Naive thymus-derived CD8-positive, alpha-beta T cell (primary cell): ENCODE measurements at places on chromosomes 1 and 21.

DNA sequence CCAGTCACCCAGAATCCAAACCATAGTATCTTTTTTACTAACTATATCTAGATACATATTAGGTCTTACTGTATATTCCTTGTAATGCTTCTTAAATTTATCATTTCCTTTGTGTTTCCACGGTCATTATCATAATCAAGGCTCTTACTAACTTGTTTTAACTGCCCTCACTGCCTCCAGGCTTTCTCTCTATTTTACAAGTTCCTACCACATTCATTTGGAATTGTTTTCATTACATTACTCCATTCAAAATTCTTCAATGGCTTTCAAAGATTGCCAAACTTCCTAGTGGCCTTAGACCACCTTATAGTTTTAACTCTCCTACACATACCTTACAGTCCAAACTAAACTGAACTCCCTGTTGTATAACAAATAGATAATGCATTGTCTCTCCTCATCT is 6.3 kb downstream of the HFM1 start:
- no peak for DNase-seq

DNA sequence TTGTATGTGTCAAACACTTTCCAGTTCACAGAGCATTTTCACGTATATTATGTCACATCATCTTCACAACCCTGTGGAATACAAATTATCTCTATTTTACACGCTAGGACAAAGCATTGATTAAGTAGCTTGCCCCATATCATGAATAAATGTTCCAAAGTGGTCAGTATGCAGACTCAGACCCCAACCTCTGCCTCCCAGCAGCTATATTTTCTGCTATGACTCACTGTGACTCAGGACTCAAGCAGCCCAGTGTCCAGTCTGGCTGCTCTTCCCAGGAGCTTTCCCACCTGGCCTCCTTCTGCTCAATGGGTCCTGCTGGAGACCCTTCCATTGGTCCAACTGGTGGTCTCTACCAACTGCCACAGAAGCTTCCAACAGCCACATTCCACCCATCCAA is 56.0 kb upstream of the RAP1A start:
- DNase-seq: no peak

- DNase-seq: no peak
Measured at GRCh38 chr1:202562444-202563060, 147.7 kb downstream of the SYT2 start.

DNA sequence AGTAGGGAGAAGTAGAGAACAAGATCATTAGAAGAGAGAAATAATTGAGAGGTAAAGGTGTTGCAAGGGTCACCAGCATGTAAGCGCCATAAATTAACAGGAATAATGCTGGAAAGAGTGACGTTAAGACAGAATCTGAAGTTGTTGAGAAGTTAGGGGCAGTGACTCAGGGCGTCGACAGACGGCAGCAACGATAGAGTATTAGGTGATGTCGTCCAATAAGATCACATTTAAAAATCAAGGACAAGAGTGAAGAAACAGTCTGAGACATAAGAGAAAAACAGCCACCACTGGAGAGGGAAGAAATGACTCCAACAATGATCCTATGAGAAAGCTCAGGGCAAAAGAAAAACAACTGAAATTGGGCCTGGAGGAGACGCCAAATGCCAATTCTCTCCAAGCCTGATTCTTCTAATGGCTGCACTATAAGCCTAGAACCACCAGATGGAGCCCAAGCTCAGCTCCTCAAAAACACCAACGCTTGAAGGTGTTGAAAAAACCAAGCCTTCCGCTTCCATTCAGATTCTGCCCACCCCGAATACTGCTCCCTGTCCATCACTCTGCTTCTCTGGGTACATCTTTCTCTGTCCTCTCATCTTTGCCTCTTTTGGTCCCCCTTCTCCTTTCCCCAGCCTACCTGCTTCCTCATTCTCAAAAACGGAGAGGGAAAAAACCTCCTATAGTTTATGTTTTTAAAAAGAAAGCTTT is 70.0 kb downstream of the LUZP1 start:
- DNase-seq: peak; percentile 65

GRCh38 chr1:169528215-169529067 is 42.7 kb upstream of the SLC19A2 start:
- no peak for DNase-seq

DNA sequence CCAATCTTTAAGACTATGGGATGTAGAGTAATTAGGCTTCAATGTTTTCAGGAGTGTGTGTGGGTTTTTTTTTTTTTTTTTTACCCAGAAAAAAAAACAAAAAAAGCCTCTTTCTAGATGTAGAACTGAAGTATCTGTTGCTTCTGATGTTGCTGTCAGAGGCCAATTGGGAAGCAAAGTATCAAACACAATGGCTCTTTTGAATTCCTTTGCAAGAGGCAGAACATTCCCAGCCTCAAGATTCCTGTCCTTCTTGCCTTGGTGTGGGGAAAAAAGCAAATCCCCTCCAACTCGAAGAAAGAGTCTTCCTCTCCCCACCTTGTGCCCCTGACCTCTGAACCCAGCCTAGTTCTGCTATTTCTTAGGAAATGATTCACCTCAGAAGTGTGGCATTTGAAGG is 55.4 kb upstream of the LMO4 start:
- no peak for DNase-seq
